Skeletal muscle tissue (tissue), 5 donors: ENCODE measurements at places on chromosomes 6 and 20. TPM values are rescaled to one million over a fixed set of nuclear protein-coding genes. Genes with fewer than 3 reads are reported as not detected.

The UNC93A gene
- not detected for total RNA-seq

The SYNE1 gene
- 195 TPM for total RNA-seq

The SLC24A3 gene
- total RNA-seq: 15.7 TPM

The LY86 gene
- total RNA-seq: 6.8 TPM

The RCAN2 gene
- total RNA-seq: 1.6 TPM

The PRIM2 gene
- total RNA-seq: 14.6 TPM

The ACOT13 gene
- 4.7 TPM for total RNA-seq

The NMBR gene
- not detected for total RNA-seq

The GPLD1 gene
- 2.6 TPM for total RNA-seq

The EDN1 gene
- 6.8 TPM for total RNA-seq

The TRAM2 gene
- 13.6 TPM for total RNA-seq

The TDRD6 gene
- total RNA-seq: 0.52 TPM

The BLCAP gene
- total RNA-seq: 241 TPM

The OPRL1 gene
- 0.52 TPM for total RNA-seq

The DPPA5 gene
- total RNA-seq: not detected

The SPATS1 gene
- total RNA-seq: not detected

The PTCRA gene
- 1.0 TPM for total RNA-seq

The BHLHE23 gene
- total RNA-seq: not detected

The MYMX gene
- 7.3 TPM for total RNA-seq

The BPIFB6 gene
- total RNA-seq: not detected

The RSPO4 gene
- not detected for total RNA-seq

The FAM162B gene
- total RNA-seq: 4.7 TPM

The TRIM40 gene
- not detected for total RNA-seq

The CDH4 gene
- 0.52 TPM for total RNA-seq

The HSPA12B gene
- total RNA-seq: 14.6 TPM

The ENPP1 gene
- total RNA-seq: 17.7 TPM

The PRDM13 gene
- not detected for total RNA-seq

The AFDN gene
- total RNA-seq: 40.7 TPM

The HLA-DQA1 gene
- total RNA-seq: 1.0 TPM

The C20orf202 gene
- 0.52 TPM for total RNA-seq

The CPXM1 gene
- 26.1 TPM for total RNA-seq

The IL17F gene
- total RNA-seq: not detected

The DEFB128 gene
- not detected for total RNA-seq

The ADGB gene
- not detected for total RNA-seq

The FAM8A1 gene
- 18.3 TPM for total RNA-seq

The BAG2 gene
- 7.3 TPM for total RNA-seq

The TXLNB gene
- 60.0 TPM for total RNA-seq

The SLC4A11 gene
- under 0.01 TPM for total RNA-seq

The COL19A1 gene
- 10.4 TPM for total RNA-seq

The ADGRG6 gene
- total RNA-seq: 26.1 TPM

The MRAP2 gene
- total RNA-seq: 40.2 TPM

The FUT9 gene
- total RNA-seq: under 0.01 TPM

The RFX6 gene
- not detected for total RNA-seq

The MAFB gene
- total RNA-seq: 9.9 TPM

The SULF2 gene
- 32.9 TPM for total RNA-seq

The TAF11 gene
- 27.1 TPM for total RNA-seq

The SLC22A23 gene
- 2.6 TPM for total RNA-seq

The SLC32A1 gene
- not detected for total RNA-seq

The SIGLEC1 gene
- total RNA-seq: 2.1 TPM

The COL12A1 gene
- total RNA-seq: 474 TPM

The MOG gene
- not detected for total RNA-seq

The PDYN gene
- not detected for total RNA-seq

The SEC63 gene
- total RNA-seq: 40.7 TPM

The WFDC9 gene
- total RNA-seq: not detected
